ENCODE measurements at places on chromosomes 4 and X. TPM values are rescaled to one million over a fixed set of nuclear protein-coding genes. Genes with fewer than 3 reads are reported as not detected.

The ARHGAP4 gene
- 50.7 TPM for total RNA-seq

The SLC25A43 gene
- total RNA-seq = 20.3 TPM

The MAGEA2B gene
- not detected for total RNA-seq

DNA sequence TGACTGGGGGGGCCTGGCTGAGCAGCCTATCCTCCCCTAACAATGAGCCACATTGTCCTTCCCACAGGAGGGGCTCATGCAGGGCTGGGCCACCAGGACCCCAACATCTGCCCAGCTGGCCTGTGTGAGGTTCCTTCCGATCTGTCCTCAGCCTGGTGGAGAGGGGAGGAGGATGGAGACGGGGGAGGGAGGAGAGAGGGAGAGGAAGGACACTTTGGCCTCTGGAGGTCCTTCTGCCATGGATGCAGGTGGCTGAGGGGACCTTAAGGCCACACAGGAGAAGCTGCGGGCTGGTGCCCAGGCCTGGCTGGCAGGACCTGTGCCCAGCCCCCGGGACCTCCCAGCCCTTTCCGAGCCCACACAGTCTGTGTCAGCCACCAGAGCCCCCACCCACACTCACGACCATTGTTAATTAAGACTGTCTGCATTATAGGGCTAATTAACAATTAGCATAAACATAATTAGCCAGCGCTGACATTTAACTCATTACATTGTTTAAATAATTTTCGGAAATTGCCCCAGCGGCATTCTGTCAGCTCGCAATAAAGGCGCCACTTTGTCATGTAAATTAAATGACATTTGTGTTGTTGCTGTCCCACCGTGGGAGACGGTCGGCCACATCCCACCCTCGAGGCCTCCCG, 53.0 kb upstream of the NKX1-1 start:
- peak; percentile 32 for DNase-seq

GRCh38 chr4:137359691-137360315, 172.5 kb downstream of the PCDH18 start:
- no peak for DNase-seq

DNA sequence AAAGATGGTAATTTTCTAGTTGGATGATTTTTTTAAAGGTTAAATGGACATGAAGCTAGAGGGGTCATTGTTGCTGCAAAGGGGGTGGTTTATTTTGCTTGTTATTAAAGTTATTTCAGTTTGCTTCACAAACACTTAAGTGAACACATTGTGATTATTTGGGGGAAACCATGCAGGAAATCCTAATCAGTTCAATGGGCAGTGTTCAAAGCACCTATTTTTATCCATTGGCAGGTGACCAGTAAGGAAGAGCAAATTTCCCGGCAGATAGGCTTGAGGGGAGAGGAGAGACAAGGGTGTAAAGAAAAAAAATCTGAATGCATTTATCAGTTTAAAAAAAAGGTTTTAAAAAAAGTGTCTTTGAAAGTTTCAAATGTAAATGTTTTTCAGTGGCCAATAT, 17.6 kb downstream of the GPR174 start:
- DNase-seq = no peak

- no peak for DNase-seq
Measured at GRCh38 chrX:133859860-133860259, 125.5 kb downstream of the GPC3 start.

- no peak for DNase-seq
Measured at GRCh38 chrX:54920610-54921426, at the start of gene TRO. Gene TRO (plus strand): TSS chrX:54920824. CDS start chrX:54922247, 1,423 bp downstream.
